ENCODE measurements at places on chromosomes 1 and 21.

DNA sequence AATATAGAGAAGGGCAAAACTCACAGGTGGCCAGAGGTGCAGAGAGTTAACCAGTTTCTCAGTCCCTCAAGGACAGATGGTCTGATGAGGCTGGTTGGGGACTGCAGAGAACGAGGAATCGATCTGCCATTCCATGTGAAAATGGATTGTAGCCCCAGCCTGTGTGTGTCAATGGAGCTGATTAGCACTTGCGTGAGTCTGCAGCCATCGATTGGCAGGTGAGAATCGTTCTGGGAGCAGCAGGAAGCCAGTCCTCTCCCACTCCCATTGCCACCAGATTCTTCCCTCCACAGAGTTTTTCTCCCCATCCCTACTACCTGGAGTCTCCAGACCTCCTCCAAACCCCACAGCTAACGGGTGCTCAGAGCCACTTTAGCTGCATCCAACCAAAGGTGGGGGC lies 18.3 kb upstream of the PSMB2 start:
- no peak for DNase-seq

DNA sequence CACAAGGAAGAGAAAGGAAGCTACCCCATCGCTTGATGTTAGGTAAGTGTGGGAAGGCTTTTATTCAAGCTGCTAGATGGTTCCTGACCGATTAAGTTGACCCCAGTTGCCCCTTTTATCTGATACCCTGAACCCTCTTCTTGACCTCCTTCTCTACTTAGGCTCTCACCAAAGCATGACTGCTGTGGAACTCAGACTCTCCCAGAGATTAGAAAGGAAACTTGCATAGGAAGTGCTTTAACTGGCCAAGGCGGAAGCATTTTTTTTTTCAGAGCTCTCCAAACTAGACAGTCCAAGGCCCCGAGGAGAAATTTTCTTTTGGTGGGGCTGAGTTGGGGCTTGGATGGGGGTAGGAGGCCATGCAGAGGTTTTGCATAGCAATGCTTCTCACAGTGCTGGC lies 101.3 kb upstream of the USP24 start:
- DNase-seq = no peak

DNA sequence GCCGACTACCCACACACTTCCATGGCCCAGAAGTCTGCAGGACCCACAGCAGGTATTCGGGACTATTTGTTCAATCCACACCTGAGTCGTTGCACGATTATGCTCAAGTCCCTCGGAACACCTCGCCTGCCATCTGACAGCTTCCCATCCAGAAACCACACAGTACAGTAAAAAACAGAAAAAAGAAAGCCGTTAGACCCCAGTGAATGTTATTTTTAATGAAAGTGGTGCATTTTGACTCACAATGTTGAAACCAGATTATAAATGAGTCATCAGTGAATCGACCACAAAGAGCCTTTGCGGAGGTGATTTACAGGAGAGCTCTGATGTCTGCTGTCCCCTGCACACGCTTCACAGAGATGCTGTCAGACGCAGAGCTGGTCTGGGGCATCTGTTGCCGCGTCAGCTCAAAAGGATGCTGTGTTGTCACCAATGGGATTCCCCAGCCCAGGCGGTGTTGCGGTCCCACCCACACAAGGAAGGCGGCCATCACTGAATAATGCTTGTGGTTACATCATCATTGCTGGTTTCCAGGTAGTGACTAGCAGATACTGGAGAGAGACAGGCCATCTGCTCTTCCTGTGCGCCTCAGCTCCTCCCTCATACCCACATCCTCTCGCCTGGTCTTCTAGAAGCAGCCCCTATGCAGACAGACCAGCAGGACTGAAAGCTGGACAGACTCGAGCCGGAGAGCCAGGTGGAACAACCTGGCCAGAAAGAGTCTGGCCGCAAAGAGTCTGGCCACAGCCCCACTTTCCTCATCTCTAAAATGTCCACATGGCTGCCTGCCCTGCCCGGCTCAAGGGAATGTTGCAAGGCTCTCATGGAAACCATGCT lies 116.8 kb downstream of the TOMM20 start:
- DNase-seq = peak; percentile 94

GRCh38 chr1:155186794-155187455 lies 13.3 kb downstream of the TRIM46 start:
- no peak for DNase-seq

- DNase-seq = no peak
Measured at GRCh38 chr1:53371121-53371666, 43.3 kb upstream of the LRP8 start.

- DNase-seq = no peak
Measured at GRCh38 chr1:7046314-7046713, 261.1 kb downstream of the CAMTA1 start.

DNA sequence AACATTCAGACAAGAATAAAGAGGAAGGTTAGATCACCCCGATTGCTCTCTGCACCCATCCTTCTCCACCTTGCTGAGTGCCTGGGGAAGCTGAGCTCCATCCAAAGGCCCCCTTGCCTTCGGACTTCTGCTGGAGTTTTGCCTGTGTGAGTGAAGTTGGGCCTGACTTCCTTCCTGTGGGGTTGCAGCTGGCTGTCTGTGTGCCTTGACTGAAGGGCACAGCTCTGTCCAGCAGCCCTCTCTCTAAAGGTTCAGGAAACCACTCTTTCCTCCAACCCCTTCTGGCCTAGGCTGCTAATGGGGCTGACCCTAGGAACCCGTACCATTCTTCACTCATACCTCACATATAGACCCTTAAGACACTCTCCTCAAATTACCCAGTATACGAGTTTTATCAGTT lies 173.4 kb upstream of the HMCN1 start:
- no peak for DNase-seq

GRCh38 chr1:245599371-245600174 lies 444.8 kb downstream of the KIF26B start:
- DNase-seq = no peak
